SIG-M5 (cell line): ENCODE measurements at places on chromosomes 2 and 18.
A peak's percentile ranks its signal among the peaks of the same experiment; 100 is the strongest.

DNA sequence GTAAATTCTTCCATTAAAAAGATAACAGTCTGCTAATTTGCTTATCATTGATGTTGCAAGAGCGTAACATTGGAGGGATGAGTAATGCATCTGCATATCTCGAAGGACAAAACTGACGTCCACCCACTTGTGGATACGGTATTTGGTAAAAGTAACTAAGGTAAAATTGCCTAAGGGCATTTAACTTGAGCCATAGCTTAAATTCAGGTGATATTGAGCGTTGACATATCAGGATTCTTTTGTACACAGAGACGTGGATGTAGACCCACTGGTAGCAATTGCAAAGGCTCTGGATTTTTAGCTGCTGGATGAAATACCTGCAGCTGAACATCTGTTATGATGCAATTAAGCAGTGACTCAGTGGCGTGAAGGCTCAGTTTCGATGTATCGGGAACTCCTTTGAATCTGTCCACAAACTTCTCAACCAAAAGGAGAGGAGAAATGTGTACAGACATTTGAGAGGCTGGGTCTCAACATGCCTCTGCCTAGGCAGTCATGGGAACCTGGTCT, 119.3 kb downstream of the SPTBN1 start:
- no peak for DNase-seq

DNA sequence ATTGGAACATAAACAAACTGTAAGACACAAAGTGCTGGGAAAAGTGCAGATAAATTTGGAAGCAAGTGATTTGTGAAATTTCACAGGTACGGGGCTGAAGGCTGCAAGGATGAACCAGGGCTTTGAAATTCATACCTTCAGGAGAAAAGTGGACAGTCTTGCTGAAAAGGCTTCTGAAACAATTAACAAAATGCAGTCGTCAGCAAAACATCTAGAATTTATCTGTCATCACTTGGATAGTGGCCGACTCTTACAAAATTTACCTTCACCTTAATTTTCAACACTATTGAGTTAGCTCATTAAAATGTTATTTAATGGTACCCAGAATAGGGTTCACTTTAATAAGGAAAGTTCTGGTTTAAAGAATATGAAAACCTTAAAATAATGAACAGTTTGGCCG, 138.3 kb downstream of the SNTG2 start:
- DNase-seq, result no peak

DNA sequence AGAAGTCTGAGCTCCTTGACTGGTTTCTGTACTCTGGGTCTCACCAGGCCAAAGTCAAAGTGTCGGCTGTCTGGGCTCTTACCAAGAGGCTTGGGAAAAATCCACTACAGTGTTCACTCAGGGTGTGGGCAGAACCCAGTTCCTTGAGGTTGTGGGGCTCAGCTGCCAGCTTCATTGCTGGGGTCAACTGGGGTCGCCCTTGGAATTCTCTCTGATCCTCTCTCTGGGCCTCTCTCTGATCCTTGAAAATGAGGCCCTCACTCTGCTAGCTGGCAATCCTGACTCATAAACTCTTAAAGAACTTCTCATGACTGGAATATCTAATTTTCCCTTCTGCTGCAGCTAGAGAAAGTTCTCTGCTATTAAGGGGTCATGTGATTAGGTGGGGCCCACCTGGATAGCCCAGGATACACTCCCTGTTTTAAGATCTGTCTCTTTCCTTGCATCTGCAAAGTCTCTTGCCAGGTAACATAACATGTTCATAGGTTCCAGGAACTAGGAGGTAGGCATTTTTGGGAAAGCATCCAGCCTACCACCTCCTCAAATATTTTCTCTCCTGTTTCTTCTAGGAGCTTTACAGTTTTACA, 66.3 kb downstream of the SP110 start:
- no peak for DNase-seq

GRCh38 chr18:57353940-57354461, 1.6 kb downstream of the ST8SIA3 start:
- DNase-seq, result no peak

DNA sequence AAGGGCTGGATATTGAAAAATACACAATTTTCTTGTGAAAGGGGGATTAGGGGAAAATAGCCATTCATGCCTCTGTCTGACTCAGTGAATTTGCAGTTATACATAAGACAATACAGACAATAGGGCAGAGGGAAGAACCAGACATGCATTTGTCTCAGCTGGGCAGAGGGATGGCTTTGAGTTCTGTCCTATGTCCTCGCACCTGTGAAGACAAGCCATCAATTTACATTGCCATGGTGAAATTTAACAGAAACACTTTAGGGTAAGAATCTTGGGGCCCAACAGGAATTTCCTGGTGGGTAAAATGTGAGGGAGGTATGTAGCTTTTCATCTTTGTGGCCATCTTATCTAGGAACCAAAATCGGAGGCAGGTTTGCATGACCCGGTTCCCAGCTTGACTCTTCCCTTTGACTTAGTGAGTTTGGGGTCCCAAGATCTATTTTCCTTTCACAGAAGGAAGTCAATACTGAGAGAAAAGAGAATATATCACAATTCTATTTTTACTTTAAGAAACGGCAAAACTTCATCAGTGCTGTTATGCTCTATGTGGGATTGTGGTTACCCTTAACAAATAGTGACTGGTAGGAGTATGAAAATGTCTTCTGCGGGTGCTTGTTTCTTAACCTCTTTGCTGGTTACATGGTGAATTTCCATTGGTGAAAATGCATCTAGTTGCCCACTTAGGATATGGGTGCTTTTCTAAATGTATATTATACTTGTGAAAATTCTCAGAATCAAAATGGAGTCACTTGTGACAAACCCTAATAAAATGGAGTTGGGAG, 221.8 kb downstream of the SPP2 start:
- DNase-seq, result no peak

DNA sequence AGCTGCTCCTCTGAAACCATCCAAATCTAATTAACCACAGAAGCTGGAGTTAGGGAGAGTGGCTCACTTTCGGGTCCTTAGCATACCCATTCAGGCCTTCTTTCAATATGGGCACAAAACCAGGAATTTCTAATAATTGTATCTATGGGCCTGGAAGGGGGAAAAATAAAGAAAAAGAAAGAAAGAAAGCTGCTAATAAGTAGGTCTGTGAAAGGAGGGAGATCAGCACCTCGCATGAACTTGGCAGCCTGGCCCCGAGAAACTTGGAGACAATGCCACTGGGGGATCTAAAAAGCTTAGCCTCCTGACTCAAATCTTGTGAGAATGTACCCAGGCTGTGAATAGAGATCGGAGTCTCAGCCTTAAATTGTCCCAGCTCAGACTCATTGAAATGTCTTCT, 252.1 kb upstream of the SLC14A2 start:
- DNase-seq, result no peak

GRCh38 chr18:12606592-12607315, 51.2 kb downstream of the SPIRE1 start:
- DNase-seq, result peak; percentile 42

DNA sequence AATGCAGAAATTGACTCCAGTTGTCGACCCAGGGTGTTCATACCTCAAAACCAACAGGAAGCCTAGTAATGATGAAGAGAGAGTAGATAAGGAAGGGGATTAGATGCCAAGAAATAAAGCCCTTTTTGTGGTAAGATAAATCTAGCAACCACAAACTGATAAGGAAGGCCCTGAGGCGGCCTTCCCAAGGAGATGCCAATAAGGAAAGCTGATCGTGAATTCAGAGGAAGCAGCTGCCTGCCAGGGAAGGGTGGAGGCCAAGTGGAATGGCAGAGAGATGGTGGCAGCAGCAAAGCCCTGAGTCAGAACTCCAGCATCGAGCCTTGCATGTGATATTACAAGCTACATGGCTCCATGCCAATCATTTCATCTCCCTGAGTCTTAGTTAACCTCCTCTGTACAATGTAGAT, 126.3 kb downstream of the IRS1 start:
- DNase-seq, result no peak

DNA sequence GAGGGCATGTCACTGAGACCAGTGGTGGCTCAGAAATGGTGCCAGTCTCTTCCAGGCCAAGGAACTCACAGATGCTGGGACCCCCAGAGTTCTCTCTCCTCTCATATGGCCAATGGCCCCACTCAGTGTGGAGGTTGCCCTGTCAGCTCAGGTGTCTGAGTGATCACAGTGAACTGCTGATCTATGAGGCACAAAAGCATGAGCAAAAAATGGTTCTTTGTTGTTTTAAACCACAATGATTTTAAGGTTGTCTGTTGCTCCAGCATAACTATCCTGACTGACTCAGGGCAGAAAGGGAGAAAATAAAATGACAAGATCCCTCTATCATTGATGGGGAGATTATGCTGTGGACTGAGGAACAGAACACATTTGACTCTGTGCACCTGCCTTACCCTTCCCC, 57.8 kb downstream of the FBLN7 start:
- DNase-seq, result no peak

DNA sequence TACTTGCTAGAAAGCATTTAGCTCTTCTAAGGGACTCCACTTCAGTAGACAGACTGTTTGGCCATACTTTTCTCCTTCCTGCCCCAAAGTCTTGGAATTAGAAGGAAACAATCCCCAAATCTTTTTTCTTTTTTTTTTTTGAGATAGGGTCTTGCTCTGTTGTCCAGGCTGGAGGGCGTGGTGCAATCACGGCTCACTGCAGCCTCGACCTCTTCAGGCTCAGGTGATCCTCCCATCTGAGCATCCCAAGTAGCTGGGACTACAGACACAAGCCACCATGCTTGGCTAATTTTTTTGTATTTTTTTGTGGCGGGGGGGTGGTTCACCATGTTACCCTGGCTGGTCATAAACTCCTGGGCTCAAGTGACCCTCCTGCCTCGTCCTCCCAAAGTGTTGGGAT, 6.2 kb upstream of the UGGT1 start:
- no peak for DNase-seq

GRCh38 chr2:106223347-106223746, 29.2 kb upstream of the UXS1 start:
- no peak for DNase-seq

DNA sequence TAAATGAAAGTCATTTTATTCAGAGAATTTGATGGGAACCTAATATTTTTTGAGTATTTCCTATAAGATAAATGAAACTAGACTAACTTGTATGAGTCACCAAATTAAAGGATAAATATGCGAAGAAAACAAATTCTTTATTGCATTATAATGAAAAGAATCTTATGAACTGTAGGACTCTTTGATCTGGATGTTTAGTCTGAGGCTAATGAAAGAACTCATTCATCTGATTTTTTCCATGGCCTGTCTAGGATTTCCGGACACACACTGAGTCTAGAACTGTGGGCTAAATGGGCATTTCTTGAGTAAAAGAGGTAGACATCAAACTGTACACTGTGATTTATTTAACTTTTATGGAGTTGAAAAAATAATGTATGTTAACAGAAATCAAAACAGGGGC, 43.0 kb downstream of the ZNF519 start:
- no peak for DNase-seq

- DNase-seq, result no peak
These were observed 14.9 kb downstream of the EMX1 start for GRCh38 chr2:72932045-72932740.

- DNase-seq, result no peak
These were observed 150.6 kb downstream of the TXNL1 start for GRCh38 chr18:56487801-56488200.

- no peak for DNase-seq
These were observed 66.6 kb downstream of the ABCG8 start for GRCh38 chr2:43905371-43905803.

DNA sequence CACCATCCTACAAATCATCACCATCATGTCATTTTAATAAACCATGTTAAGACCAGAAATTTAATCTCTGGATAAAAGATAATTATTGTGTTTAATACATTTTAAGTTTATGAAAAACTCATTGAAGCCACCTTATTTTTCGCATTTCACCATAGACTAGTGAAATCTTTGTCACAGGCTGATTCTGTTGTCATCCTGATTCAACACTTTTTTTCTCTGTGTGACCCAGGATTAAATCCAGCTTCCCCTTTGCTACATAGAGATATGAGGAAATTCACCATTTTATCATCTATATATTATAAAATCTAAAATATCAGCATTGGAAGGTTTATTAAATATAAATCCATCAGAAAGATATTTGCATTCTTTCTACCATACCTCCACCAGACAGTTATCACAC, 29.2 kb upstream of the MRO start:
- no peak for DNase-seq

GRCh38 chr18:70158992-70159717, 46.3 kb downstream of the RTTN start:
- DNase-seq, result no peak

GRCh38 chr2:168184681-168185513, 62.5 kb downstream of the STK39 start:
- DNase-seq, result no peak

- DNase-seq, result no peak
These were observed 83.1 kb downstream of the UPP2 start for GRCh38 chr2:158184556-158185343.

DNA sequence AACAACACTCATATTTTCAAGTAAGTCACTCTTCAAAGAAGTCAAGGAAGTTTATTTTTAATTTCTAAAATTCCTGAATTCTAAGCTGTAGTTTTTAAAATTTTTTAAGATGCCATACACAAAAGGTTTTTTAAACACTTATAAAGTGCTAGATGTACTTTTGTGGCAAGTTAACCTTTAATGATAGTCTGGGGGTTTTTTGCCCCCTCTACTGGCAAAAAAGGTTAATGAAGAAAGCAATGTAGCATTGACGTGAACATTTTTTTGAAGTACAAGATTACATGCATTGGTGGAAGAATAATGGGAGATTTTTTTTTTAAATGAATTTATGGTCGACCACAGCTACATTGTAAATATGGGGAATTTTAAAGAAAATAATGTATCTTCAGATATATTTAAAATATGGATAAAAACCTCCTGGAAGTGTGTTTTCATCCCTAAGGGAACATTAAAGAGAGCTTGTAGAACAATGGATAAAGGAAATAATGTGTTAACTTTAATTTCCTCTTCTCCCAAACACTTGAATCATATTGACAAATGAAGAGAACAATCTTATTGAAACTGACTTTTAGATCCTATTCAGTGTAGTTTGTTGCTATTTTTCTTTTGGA, 12.6 kb downstream of the ITPRID2 start:
- no peak for DNase-seq

- no peak for DNase-seq
These were observed 54.3 kb upstream of the PKDCC start for GRCh38 chr2:41993435-41993925.

- DNase-seq, result no peak
These were observed 73.6 kb upstream of the STK17B start for GRCh38 chr2:196244966-196245365.

DNA sequence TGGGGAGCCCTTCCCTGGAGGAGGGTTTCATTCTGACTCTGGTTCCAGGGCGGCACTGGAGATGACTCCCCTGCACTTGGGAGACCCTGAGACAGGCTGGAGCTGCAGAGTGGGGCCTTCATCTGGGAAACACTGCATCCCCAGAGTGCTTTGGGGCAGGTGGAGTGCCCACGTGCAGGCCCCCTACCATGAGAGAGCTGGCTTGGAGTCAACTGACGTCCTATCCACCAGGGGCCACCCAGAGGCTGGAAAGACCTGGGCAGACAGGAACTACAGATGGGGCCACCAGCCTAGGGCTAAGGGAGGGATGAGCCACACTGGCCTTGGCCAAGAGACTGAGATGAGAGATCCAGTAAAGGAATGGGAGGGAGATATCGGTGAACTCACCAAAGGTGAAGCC, 153.8 kb downstream of the ASB1 start:
- no peak for DNase-seq

- DNase-seq, result no peak
These were observed 186.3 kb downstream of the TCF4 start for GRCh38 chr18:55401638-55402191.
